ENCODE measurements at places on chromosomes 2 and 18.

- no peak for DNase-seq
Observed at GRCh38 chr2:149156971-149157740, 118.7 kb downstream of the LYPD6B start.

DNA sequence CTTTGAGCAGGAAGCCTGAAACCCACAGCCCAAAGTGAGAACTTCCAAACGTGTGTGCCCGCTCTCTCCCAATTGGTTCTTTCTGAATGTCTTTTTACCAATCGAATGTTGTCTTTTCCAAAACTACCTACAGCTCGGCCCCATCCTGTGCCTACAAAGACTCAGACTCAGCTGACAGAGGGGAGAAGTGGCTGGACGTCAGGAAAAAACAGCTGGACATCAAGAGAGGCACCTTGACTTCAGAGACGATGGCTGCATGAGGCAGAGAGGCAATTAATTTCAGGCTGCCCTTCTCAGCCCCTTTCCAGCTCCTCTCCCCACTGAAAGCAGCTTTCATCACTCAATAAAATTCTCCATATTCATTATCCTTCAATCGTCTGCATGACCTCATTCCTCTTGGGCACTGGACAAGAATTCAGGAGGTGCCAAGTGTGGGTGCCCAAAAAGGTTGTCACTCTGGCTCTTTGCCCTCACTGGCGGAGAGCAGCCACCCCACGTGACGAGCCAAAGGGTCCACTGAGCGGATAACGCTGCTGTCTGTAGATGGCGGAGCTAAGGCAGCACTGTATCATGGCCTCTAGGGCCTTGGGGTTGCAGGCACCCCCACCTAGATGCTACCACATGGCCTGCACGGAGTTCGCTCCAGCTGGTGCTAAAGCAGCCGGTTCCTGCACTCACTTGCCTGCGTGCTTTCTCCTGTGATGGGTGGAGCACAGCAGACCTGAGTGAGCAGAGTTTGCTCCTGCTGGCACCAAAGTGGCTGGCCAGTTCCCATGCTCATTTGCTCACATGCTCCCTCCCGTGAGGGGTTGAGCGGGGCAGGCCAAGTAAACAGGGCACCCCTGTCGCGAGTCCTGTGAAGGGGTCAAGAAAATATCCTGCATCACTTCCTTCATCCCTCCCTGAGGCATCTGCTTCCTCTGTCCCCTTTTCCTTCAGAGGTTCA lies 37.9 kb downstream of the FAM210A start:
- DNase-seq = no peak

DNA sequence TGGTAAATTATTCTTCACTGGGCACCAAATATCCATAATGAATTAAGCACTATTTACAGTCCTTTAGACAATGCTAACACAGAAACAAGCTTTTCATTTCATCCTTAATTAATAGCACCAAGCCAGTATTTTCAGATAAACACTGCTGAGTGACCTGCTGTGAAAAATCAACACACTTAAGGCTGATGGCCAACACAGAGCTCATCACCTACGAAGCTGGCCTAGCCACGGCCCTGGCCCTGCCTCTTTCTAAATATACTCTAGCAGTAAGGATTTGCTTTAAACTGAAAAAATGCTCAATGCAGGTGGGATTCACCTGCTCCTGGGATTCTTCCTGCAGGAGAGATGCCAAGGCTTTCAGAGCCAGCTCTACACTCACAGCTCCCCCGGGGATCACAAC lies 18.4 kb downstream of the CYB5A start:
- no peak for DNase-seq

GRCh38 chr2:219492575-219492974 lies 6.1 kb upstream of the GMPPA start:
- DNase-seq = no peak

- no peak for DNase-seq
Observed at GRCh38 chr2:233481368-233482142, 85.0 kb downstream of the USP40 start.

- DNase-seq = no peak
Observed at GRCh38 chr2:36857713-36858112, 108.6 kb downstream of the STRN start.

- DNase-seq = no peak
Observed at GRCh38 chr18:63207143-63207790, 112.3 kb downstream of the BCL2 start.

- DNase-seq = no peak
Observed at GRCh38 chr2:208251098-208251497, 3.8 kb downstream of the IDH1 start.

DNA sequence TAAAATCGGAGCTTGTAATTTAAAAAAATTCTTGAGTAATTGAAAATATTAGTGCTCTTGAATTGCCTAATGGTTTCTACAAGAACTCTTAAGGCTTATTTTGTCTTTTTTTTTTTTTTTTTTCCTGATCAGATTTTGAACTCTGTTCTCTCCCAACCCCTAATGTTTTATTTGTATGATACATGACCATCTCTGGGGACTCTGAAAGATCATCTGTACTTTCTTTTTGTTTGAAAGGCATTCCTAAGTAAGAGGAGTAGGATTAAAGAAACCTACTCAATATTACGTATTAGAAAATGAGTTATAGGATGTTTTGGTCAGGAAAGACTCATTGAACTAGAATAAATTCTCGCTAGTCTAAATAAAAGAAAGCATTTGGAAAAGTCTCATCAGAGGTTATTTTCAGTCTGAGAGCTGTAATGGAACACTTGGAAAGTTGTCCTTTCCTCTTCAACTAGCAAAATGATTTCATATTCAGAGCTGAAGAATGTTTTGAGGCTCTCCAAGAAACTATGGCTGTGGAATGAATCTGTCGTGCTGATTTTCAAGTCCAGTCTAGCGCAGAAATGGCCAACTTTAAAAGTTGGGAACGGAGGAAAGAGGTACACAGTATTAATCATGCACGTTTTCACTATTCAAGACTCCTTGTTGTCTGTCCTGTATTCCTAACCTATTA lies 182.7 kb downstream of the PRPF40A start:
- DNase-seq = no peak

DNA sequence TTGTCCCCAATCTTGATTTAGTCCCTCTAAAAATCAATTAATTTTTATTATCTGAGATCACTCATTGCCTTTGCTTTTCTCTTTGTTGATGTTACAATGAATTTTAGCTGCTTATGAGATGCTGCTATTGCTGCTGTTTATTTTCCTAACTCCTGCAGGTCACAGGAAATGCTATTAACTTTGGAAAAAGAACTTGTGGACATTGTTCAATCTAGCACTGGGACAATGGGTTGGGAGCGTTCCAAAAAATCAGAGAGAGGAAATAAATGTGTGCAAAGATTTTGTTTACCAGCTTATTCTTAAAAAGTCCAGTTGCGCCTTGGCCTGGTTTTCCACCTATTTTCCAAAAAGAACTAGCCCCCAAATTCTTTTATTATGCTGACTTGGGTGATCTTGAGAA lies 268.3 kb downstream of the PTH2R start:
- no peak for DNase-seq

DNA sequence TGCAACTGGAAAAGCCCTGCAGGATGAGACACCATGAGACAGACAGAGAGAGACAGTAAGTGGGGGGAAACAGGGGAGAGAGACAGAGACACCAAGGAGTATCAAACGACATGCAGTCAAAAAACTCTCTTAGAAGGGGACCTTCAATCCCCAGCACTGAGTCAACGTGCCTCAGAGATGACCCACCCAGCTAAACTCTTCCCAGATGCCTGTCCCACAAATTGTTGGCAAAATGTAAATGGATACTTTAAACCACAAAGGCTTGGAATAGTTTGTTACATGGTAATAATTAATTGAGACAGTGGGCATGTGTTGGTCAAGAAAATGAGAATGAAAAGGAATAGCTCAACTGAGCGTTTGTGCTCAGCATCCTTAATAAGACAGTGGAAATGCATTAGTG lies 98.3 kb downstream of the GRB14 start:
- no peak for DNase-seq

DNA sequence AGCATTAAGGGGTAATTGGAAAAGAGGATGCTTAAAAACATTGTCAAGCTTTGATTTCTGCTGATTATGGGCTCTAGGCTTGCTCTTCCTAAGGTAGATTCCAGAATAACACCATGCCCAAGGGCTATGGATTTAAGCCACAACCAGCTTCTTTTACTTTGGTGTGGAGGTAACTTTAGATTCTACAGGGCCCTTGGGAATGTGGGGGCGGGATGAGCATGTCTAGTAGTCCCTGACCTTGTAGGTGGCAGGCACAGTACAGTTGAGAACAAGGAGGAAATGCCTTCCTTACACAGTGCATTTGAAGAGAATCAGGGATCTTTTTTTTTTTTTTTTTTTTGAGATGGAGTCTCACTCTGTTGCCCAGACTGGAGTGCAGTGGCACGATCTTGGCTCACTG lies 364.2 kb downstream of the NYAP2 start:
- no peak for DNase-seq

GRCh38 chr2:134401789-134402188 lies 147.9 kb downstream of the MGAT5 start:
- DNase-seq = no peak

GRCh38 chr2:44582363-44583008 lies 220.7 kb downstream of the CAMKMT start:
- no peak for DNase-seq

- DNase-seq = no peak
Observed at GRCh38 chr2:237064203-237065070, 21.3 kb upstream of the COPS8 start.

GRCh38 chr2:53756644-53757043 lies 11.0 kb upstream of the CHAC2 start:
- no peak for DNase-seq

DNA sequence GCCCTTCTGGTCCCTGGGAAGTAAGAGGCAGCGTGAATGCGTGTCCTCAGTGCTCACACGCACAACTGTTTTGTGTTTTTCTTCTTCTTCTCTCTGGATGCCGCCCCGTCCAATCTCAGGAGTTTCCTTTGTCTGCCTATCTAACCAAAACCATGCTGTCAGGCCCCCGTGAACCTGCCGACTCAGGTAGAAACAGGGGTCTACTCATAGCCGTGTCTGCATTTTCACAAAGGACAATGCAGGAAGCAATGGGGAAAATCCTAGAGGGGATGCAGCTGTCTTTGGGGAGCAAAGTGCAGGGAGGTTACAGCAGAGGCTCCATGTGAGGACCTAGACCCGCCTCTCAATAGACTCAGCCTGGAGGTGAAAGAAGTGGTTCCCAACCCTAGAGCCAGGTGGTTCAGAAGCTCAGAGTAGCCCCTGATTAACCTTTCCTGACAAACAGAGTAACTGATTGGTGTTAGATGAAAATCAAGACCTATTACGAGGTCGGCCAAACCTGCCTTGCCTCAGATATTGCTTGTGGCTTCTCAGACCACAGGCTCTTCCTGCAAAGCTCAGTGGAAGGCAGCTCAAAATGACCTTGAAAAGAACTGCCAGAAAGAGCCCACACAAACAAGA lies 49.3 kb downstream of the CD226 start:
- peak; percentile 5 for DNase-seq

GRCh38 chr2:235539773-235540172 lies 45.9 kb downstream of the AGAP1 start:
- DNase-seq = no peak
